ENCODE measurements at places on chromosomes 13 and 19. TPM values are rescaled to one million over a fixed set of nuclear protein-coding genes. Genes with fewer than 3 reads are reported as not detected.
A peak's percentile ranks its signal among the peaks of the same experiment; 100 is the strongest.

TLE6 gene
- polyA plus RNA-seq, result 1.4 TPM

PEAK3 gene
- polyA plus RNA-seq, result 0.08 TPM

HCST gene
- 5.5 TPM for polyA plus RNA-seq

DNA sequence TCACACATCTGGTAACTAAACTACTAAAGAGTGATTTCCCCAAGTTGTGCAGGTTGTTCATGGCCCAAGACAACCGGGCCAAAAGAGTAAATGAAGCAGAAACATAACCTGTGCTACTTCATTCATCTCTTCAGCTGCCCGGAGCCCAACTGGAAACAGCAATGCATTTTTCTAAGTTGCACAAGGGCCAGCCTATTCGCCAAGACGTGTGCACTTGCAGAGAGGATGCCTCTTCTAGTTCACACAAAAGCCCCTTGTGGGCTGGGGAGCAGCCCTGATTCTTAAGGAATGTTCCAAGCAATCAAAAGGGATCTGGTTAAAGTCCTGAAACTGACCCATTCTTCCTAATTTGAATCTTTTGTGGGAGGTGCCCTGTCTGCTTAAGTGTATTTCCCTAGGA, 275.8 kb downstream of the SHISA2 start:
- H3K27ac ChIP-seq, result no peak overlapping the region
- peaks cover 15% of the 10 kb centered on the region for H3K4me1 ChIP-seq
- H3K4me3 ChIP-seq, result no peak overlapping the region
- H3K27me3 ChIP-seq, result no peaks in the 10 kb centered on the region
- DNase-seq, result no peak
- no peaks in the 10 kb centered on the region for H3K36me3 ChIP-seq

DNA sequence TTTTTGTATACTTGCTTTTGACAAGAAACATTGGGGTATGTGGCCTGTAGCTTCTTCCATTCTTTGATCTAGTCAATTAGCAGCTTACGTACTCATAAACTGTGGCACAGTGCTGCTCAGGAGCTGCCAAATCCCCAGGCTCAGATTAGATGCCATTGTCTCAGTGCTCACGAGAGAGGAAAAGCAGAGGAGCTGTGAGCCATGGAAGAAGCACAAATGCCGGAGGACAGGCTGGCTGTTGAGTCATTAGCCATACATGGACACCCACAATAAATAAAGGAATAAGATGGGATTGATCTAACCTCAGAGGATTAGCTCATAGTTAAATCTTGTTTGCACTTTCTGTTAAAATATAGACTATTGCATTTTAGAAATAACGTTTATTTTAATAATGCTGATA, 121.7 kb downstream of the POSTN start:
- H3K36me3 ChIP-seq, result no peaks in the 10 kb centered on the region
- H3K4me3 ChIP-seq, result no peak overlapping the region
- H3K27ac ChIP-seq, result no peak overlapping the region
- DNase-seq, result no peak
- H3K4me1 ChIP-seq, result peaks cover 3% of the 10 kb centered on the region
- H3K27me3 ChIP-seq, result no peaks in the 10 kb centered on the region

IGFL1 gene
- not detected for polyA plus RNA-seq

- H3K4me3 ChIP-seq, result no peak overlapping the region
- H3K27me3 ChIP-seq, result peaks cover 13% of the 10 kb centered on the region
- H3K4me1 ChIP-seq, result no peaks in the 10 kb centered on the region
- no peak overlapping the region for H3K27ac ChIP-seq
These were observed 15.3 kb downstream of the TNFSF14 start for GRCh38 chr19:6654347-6655310.

DNA sequence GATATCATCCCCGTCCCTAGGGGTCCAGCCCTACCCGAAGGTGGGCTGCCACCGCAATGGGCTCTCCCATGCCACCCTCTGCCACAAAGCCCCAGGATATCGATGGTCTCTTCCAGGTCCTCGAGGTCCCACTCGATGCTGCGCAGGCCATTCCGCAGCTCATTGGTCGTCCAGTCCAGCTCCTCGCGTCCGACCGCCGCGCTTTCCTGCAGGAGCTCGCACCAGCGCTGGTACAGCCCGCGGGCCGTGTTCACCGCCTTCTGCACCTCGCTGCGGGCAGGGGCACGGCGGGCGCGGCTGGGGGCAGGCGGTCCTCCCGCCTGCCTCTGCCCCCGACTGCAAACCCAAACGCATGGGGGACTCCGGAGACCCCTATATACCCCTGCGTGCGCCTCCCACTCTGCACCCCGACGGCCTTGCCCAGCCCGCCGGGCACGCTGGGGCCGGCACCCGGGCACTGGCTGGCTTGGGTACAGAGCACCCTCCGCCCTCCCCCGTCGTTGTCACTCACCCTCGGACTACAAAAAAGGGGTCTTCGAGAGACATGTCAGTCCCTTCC, 468 bp downstream of the STX10 start:
- peak; percentile 60 for DNase-seq
- peak overlapping the region; percentile 97 for H3K27ac ChIP-seq
- H3K4me3 ChIP-seq, result peak overlapping the region; percentile 91
- peaks cover 2% of the 10 kb centered on the region for H3K27me3 ChIP-seq

GRCh38 chr13:50241479-50241878, 226.2 kb downstream of the KCNRG start:
- H3K27me3 ChIP-seq, result no peaks in the 10 kb centered on the region
- DNase-seq, result no peak
- no peak overlapping the region for H3K4me3 ChIP-seq
- H3K27ac ChIP-seq, result no peak overlapping the region
- H3K4me1 ChIP-seq, result peaks cover 11% of the 10 kb centered on the region
- no peaks in the 10 kb centered on the region for H3K36me3 ChIP-seq

GRCh38 chr19:29567366-29567915, 38.6 kb upstream of the POP4 start:
- H3K27me3 ChIP-seq, result peaks cover 9% of the 10 kb centered on the region
- no peak for DNase-seq
- no peak overlapping the region for H3K4me3 ChIP-seq
- H3K36me3 ChIP-seq, result no peaks in the 10 kb centered on the region

DNA sequence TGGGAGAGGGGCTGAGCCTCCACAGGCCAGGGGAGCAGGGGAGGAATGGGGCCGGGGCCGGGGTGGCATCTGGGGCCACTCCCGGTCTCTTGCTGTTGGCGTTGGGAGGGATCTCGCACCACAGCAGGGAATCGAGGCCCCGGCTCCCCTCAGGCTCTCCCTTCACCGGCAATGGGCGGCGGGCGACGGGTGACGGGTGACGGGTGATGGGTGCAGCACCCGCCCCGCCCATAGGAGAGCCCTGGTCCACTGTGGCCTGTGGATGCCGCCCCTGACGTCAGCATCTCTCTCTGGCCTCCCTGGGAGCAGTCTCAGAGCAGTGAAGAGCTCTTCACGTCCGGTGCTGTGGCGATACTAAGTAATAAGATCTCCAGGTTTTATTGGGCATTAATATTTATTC, 133.6 kb downstream of the KDM4B start:
- H3K27ac ChIP-seq, result no peak overlapping the region
- DNase-seq, result no peak
- no peak overlapping the region for H3K4me3 ChIP-seq
- peaks cover 43% of the 10 kb centered on the region for H3K4me1 ChIP-seq
- H3K36me3 ChIP-seq, result peaks cover 30% of the 10 kb centered on the region
- H3K27me3 ChIP-seq, result no peaks in the 10 kb centered on the region

GRCh38 chr19:14443632-14444216, 10.6 kb downstream of the PKN1 start:
- no peak overlapping the region for H3K27ac ChIP-seq
- H3K27me3 ChIP-seq, result no peaks in the 10 kb centered on the region
- DNase-seq, result no peak
- H3K4me1 ChIP-seq, result peaks cover 21% of the 10 kb centered on the region

DNA sequence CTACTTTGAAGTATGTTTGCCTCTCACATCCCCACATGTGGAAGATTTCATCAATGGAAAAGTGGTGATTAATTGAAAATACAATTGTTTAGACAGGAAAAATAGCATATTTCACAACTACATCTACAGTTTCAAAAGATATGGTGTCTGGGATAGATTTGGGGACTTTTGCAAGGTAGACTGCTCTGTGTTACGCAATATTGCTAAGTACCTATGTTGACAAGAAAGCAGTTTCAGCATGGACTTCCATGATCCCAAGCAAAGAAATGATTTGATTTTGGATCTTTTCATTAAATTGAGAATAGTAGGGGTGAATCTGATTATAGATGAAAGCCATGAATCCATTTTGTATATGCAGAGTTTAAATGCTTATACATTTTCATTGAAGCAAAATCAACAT, 10.5 kb downstream of the ZNF160 start:
- no peaks in the 10 kb centered on the region for H3K4me1 ChIP-seq
- no peak overlapping the region for H3K27ac ChIP-seq
- H3K27me3 ChIP-seq, result no peaks in the 10 kb centered on the region
- H3K36me3 ChIP-seq, result peaks cover 37% of the 10 kb centered on the region
- no peak for DNase-seq
- H3K4me3 ChIP-seq, result no peak overlapping the region

- H3K27me3 ChIP-seq, result no peaks in the 10 kb centered on the region
- H3K4me1 ChIP-seq, result peaks cover 30% of the 10 kb centered on the region
- no peak for DNase-seq
- no peak overlapping the region for H3K4me3 ChIP-seq
- no peaks in the 10 kb centered on the region for H3K36me3 ChIP-seq
These were observed 40.6 kb downstream of the WDFY2 start for GRCh38 chr13:51624695-51625345.
